Activated CD4-positive, alpha-beta T cell treated with anti-CD3 and anti-CD28 coated beads, Interleukin-10, Interleukin-2, amounts not matched to agents 100 ng/mL and 50 ng/mL, durations not matched to agents 16 hours and 8 hours (primary cell): ENCODE measurements at places on chromosomes 4 and X.

DNA sequence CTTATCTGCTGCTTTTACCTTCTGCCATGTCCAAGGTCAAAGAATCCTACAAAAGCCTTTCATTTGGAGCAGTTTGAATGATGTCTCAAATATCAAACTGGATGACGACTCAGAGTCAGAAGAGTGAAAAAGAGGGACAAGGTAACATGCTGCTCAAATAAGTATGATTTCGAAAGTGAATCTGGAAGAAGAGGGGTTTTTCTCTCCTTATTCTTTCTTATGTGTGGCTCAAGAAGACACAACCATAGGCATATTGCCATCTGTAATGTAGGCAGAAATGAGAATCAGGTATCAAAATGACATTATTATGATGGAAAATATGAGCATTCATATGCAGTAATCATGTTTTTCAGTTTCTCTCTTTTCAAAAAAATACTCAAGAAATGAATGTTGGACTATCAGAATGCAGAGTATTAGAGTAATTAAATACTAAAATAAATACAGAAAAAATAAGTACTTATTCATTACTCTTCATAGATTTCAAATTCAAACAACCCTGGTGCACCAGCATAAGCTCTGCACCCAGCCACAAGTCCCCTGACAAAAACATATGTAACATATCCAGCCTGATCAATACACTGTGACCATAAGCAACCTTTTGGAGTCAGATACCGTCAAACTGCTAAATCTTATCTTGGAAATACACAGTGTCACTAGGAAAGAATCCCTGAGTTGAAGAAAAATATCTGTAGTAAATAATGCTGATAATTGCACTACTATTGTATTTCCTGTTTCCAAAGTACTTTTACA is 468.6 kb downstream of the INPP4B start:
- peak; percentile 87 for DNase-seq

GRCh38 chrX:8607326-8607725 is 124.6 kb downstream of the ANOS1 start:
- no peak for DNase-seq

DNA sequence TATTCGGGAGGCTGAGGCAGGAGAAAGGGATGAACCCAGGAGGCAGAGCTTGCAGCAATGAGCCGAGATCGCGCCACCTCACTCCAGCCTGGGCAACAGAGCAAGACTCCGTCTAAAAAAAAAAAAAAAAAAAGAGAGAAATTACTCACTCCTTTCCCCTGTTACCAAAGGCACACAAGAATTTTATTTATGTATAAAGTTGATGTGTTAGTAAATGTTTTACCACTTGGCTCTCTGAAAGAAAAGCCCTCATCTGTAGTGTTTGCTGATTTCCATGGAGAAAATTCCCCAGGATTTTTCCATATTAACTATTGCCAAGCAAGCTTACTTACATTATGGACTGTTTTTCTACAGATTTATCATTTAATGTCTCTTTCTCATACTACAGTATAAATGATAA is 142.1 kb upstream of the PABPC4L start:
- DNase-seq, result no peak

DNA sequence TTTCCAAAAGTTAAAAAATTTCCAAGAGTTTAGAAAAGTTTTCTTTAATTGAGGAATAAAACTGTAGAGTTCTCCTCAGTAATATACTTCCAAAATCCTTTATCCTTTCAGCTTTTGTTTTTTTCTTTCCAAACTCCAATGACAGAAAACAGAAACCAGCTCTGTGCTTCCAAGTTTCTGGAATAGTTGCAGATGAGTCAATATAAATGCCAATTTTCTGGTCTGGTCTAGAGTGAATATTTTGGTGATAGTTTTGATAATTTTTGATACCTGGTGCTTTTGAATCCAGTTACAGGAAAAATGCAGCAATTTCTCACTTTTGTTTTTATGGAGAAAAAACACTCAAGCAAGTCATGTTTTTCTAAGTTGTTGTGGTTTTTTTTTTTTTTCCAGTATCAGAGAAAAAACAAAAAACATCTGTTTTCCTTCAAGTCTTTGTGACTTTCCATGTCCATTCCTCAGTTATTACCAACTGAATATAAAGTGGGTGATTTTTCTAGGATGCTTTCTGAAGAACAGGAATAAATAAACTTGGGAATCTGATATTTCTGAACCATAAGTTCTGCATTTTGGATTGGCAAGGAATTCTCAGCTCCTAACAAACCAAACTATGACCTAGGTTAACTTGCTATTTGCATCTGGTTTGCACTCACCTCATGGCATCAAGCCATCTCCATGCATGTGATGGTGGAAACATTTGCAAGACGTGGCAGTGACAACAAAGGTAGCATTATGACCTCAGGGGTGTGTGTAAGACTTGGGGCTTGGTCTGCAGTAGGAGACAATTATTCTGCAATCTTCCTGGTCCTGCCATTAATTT is 139.1 kb downstream of the VEGFC start:
- no peak for DNase-seq

GRCh38 chrX:139831675-139832456 is 101.0 kb downstream of the ATP11C start:
- no peak for DNase-seq

DNA sequence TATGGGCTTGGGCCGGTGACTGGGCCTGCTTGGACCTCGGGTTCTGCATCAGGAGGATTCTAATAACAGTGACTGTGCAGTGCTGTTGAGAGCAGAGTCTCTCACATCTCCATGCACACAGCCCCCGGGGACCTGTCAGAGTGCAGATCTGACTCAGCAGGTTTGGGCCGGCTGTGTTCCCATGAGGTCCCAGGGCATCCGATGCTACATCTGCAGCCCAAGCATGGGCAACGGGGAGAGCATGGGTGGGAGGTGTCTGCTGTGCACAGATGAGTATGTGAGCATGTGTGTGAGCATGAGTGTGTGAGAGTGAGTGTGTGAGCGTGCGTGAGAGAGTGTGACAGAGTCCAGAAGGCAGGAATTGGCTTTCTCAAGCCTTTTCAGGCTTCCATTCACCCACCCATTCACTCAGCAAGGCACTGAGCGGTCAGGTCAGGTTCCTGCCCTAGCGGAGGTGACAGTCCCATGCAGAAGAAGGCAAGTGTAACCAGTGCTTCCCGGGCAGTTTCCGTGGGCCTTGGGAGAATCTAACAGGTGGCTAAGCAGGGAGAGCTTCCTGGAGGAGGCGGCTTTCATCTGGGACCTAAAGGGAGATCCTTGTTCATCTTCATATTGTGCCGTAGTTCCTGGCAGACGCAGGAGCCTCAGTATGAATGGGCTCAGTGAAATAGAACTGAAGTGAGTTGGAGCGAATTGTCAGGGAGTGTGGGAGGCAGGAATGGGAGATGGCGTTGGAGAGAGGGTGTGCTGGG is 62.6 kb downstream of the SORCS2 start:
- no peak for DNase-seq

DNA sequence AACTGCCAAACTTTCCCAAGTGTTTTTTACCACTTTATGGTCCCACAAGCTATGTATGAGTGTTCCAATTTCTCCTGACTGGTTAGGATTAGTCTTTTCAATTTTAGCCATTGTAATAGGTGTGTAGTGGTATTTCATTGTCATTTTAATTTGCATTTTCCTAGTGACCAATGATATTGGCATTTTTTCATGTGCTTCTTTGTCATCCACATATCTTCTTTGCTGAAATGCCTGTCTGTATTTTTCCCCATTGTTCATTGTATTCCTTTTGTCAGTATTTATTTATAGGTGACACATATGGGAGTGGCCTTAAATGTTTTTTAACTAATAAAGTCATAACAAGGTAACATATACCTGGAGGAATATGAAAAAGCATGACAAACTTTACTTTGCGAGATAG is 9.2 kb upstream of the UBE2D3 start:
- no peak for DNase-seq

- no peak for DNase-seq
These were observed 84.1 kb downstream of the RBMX2 start for GRCh38 chrX:130485870-130486269.

DNA sequence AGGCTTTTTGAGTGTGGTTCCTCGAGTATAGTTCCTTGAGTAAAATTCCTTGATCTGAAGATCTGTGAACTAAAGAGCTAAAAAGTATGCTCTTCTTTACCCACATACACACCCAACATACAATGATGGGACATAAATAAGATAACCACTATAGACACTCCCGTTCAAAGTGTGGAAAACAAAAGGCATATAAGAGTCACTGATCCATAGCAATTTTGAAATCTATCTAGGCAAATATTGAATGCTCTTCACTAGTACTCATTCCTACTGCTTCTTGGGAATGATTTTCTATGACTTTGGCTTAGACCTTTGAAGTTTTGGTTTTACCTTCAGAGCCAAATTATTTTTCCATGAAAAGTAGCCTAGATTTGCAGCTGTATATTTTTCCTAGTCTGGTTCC is 26.4 kb downstream of the PITX2 start:
- no peak for DNase-seq

GRCh38 chr4:3826247-3827172 is 60.3 kb downstream of the ADRA2C start:
- DNase-seq, result no peak

- no peak for DNase-seq
These were observed 7.8 kb upstream of the RNF128 start for GRCh38 chrX:106718709-106719108.

DNA sequence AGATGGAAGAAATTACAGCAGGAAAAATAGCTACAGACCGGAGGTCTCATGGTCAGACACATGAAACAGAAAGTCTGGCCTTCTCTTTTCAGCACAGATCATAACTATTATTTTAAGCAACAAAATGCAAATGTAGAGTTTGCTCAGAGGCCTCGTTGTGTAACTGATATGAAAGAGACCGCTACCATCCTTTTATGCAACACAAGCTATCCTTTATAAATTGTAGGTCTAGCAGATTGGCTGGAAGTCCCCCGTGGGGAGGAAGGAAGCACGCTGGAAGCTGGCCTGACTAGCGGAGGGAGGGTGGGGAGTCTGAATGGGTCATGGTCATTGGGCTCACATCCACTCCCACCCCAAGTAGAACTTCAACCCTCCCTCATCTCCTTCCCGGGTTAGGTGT is 27.7 kb downstream of the DMP1 start:
- no peak for DNase-seq

GRCh38 chr4:155487210-155487609 is 110.4 kb upstream of the MAP9 start:
- no peak for DNase-seq

- DNase-seq, result no peak
These were observed 13.1 kb downstream of the NLRP2B start for GRCh38 chrX:57667010-57667409.

DNA sequence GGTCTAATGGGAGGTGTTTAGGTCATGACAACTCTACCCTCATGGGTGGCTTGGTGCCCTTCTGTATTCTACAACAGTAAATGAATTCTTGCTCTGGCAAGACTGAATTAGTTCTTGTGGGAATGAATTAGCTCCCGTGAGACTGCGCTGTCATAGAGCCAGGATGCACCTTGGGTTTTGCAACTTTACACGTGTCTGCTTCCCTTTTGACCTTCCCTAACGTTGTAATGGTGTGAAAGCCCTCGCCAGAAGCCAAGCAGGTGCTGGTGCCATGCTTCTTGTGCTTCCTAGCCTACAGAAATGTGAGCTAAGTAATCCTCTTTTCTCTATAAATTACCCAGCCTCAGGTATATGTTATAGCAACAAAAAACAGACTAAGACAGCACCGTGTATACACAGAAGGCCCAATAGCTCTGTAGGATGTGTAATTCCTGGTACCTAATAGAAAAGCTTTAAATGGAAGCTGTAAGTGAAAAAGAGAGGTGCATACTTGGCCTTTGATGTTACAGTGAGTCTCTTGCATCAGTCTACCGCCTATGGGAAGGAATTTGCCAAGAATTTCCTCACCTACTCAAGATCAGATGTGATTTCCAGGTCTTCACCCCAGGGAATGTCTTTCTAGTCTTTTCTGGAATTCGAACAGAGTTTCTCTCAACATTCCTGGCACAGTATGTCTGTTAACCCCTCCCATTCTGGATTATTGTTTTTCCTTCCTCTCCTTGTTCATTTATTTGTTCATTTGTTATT is 3.2 kb upstream of the ENPEP start:
- DNase-seq, result no peak

GRCh38 chr4:104365618-104366017 is 129.1 kb downstream of the CXXC4 start:
- no peak for DNase-seq

- no peak for DNase-seq
These were observed 406.7 kb downstream of the SPOCK3 start for GRCh38 chr4:166827629-166828028.

DNA sequence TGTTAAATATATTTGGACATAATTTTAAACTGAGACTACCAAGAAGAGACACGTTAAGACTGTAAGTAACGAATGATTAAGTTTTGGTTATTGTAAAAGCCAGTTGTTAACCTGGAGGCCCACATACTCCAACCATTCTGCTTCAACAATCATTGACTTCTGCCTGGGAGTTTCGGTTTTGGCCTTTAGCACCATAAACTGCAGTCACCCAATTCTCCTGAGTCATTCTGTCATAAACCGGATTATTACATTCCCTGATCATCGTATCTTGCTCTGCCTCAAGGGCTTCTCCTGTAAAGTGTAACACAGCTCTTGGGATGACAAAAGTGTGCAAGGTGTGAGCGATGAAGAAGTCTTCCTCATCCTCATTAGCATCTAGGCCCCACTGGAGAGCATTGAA is 46.9 kb upstream of the PABPC1L2A start:
- no peak for DNase-seq

GRCh38 chrX:132488180-132488705 is 595 bp downstream of the MBNL3 start:
- DNase-seq, result peak; percentile 59

GRCh38 chr4:76622717-76623116 is 187.7 kb downstream of the SHROOM3 start:
- DNase-seq, result no peak

DNA sequence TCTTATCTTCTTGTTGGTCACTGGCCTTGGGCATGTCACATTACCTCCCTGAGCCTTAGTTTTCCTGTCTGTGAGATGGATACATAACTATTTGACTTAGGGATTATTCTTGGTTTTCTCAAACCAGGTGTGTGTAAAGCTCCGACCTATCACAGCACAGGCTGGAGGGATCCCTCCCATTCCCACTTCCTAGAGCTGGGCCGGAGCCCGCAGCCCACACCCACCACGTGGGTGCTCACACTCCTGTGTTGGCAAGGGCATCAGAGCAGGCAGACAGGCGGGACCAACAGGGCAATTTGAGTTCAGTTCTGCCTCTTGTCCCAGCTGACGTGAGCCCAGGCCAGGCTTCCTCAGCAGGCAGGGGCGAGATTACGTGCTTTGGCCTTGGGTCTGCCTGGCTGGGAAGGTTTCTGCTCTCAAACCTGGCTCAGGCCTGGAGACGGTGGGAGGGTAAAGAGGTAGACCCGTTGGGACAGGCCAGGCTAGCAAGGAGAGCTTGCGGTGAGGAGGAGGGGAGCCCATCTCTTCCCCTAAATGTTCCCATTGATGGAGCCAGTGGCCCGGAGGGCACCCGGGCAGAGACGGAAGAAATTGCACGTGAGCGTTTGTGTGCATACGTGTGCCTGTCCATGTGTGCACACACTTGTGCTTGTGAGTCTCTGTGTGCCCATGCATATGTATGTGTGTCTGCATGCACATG is 734 bp upstream of the SH3TC1 start:
- DNase-seq, result no peak

DNA sequence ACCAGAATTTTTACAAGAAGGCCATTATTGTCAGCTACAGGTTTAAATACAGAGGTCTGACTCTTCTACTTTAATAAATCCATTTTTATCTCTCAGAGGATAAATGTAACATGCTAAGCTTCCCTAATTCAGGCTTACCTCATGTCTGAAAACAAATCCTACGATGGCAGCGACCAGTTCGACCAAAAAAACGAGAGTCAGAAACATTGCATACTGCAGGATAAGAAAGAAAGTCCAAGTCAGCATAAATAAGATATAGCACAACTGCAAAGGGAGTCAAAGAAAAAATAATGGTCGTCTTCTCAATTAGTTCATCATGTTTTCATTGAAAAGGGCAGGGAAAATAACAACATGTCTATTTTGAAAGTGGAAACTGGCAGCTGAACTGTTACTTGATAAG is 1.6 kb downstream of the TSPAN6 start:
- DNase-seq, result no peak
